ENCODE measurements at places on chromosomes 5 and 9.

DNA sequence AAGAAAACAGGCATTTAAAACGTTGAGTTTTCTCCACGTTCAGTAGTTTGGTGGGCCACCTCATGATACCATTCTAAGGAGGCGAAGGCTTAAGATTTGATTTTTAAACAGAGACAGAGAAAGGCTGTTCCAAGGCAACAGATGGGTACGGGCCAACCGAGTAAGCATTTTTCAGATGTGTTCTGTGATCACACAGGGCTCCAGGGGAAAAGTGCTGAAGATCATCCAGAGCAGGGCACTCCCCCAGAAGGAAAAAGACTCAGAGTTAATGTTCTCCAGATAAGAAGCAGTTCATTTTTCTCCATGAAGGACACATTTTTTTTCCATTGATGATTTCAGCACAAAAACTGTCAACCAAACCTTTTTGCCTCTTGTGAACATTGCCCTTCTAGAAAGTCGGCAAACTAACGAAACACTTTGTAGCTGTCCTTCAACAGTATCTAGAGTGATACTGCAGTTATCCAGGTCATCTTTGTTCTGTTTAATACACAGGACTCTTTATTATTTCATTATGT, 138.7 kb downstream of the ALDH1A1 start:
- DNase-seq, result no peak

DNA sequence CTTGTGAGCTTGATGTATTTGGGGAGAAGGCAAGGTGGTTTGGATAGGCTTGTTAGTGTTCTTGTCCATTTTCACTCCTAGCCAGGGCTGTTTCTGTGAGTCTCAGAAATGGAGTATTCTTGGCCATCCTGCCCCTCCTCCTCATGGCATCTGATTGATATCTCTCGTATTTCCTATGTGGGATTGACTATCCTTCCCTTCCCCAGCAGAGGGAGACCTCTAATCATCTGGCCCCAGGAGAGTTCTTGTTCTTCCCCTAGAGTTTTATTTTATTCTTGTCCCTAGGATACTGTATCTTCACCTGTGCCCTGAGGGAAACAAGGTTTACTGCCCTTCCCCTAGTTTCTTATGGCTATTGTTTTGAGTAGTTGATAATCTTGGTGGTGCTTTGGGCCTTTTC, 114.4 kb downstream of the VPS13A start:
- DNase-seq, result no peak

- no peak for DNase-seq
Observed at GRCh38 chr5:101904736-101905135, 391.3 kb downstream of the SLCO4C1 start.

- no peak for DNase-seq
Observed at GRCh38 chr5:92472981-92473566, 1090.0 kb upstream of the ARRDC3 start.

GRCh38 chr9:96242811-96243210, 59.2 kb downstream of the HSD17B3 start:
- DNase-seq, result no peak

DNA sequence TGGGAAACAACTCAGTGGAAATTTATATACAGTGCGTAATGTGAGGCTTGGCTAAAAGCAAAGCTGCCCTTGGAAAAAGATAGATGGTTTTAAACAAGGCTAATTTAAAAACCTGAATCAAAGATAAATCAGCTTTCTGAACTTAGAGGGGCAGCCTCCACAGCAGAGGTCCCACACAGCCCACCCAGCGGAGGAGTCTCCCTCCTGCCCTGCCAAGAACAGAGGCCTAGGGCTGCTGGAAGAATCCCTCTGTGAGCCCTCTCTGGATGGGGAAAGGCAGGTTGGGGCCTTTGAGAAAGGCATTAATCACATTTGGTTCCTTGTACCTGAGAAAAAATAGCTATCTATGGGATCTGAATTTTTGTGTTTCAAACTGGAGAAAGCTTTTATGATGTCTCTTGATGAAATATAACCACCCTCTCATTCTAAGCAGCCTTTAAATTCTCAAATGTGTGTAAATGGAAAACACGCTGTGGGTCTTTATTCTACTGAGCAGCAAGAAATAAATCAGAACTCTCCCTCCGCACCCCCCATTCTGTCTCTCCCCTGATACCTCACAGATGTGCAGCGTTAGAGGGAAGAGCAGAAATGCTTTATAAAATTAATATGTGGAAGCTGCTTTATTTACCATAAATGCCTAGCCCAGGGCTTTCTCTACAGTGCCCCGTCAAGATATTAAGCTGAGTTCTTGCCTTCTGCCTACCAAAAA, 329.2 kb downstream of the EFNA5 start:
- DNase-seq, result no peak
